ENCODE measurements at places on chromosomes 6 and 20. TPM values are rescaled to one million over a fixed set of nuclear protein-coding genes. Genes with fewer than 3 reads are reported as not detected.

The SPDEF gene
- total RNA-seq = not detected

DNA sequence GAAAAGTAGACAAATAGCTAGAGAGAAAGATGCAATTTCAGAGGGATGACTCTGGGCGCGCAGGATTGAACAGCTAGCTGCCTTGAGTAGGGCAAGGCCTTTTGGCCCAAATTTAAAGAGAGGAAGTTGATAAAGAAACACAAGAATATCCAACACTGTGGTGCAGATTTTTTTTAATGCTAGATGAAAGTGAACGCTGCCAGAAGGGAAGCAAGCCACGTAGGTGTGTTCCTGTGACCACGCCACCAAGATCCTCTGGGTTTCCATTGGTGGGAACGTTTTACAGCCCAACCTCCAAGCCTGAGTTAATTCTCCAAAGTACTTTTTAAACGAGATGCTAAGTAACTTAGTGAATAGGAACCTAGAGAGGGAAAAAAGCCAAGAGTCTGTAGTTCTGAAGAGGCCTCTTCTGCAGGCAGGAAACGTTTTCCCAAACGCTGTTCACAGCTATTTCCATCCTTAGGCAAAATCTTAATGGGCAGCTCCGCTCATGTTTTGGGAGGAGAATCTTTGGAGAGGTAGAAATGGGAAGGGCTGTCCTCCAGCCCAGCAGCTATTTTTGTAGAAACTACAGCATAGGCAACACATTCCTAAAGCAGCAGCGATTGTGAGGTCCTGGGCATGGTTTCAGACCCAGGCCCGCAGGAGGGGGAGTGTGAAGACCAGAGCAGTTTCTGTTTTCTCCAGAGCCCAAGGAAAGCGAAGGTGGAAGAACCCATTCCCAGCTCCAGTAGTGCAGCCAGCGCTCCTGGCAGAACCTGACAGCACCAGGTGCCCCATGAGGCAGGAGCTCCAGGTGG, 8.2 kb downstream of the LY86 start:
- H3K4me3 ChIP-seq = no peak overlapping the region
- DNase-seq = peak; percentile 41
- peaks cover 76% of the 10 kb centered on the region for H3K4me1 ChIP-seq
- peak overlapping the region; percentile 65 for H3K27ac ChIP-seq
- H3K36me3 ChIP-seq = peaks cover 57% of the 10 kb centered on the region

The BFSP1 gene
- 2.2 TPM for total RNA-seq

DNA sequence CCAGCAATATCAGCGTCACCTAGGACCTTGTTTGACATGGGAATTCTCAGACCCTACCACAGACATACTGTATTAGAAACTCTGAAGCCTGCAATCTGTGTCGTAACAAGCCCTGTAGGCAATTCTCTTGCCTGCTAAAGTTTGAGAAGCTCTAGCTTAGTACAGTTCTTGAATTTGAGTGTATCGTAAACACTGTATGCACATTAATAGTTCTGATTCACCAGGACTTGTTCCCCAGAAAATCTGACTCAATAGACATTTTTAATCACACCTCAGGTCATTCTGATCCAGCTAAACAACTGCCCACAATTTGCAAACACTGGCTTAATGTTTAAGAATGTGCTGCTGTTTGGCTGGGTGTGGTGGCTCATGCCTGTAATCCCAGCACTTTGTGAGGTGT, 414.3 kb downstream of the TFAP2A start:
- no peaks in the 10 kb centered on the region for H3K27me3 ChIP-seq
- H3K4me1 ChIP-seq = no peaks in the 10 kb centered on the region
- DNase-seq = no peak
- no peaks in the 10 kb centered on the region for H3K36me3 ChIP-seq
- no peak overlapping the region for H3K27ac ChIP-seq

DNA sequence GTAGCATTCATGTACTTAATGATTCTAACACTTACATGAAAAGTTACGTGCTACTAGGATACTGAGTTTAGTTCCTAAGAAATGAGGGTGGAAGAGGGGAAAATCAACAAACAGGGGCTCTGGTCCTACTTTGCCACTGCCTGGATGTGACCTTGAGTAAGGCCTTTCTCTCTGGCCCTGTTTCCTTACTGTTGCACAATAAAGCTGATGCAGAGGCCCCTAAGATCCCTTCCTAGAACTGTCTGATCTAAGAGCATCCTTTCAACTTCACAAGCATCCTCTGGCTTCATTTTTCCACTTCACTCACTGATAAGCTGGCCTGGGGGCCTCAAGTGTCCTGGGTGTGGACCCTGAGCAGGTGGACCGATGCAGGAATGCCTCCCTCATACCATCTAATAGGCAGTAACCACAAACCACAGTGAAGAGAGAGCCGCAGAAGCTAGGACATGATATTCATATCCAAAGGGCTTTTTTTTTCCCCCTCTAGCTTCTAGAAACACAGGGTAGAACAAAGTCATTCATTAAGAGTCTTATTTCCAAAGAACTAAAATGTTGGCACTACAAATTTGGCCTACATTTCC, 21.6 kb downstream of the FKBP1A start:
- H3K4me1 ChIP-seq = peaks cover 46% of the 10 kb centered on the region
- no peak for DNase-seq
- H3K4me3 ChIP-seq = no peak overlapping the region
- H3K27ac ChIP-seq = no peak overlapping the region
- no peaks in the 10 kb centered on the region for H3K27me3 ChIP-seq

The LMBRD1 gene
- 30.5 TPM for total RNA-seq

- H3K36me3 ChIP-seq = no peaks in the 10 kb centered on the region
- H3K4me3 ChIP-seq = no peak overlapping the region
Observed at GRCh38 chr6:156163311-156163710, 613.9 kb upstream of the ARID1B start.

- peaks cover 7% of the 10 kb centered on the region for H3K27me3 ChIP-seq
- no peaks in the 10 kb centered on the region for H3K36me3 ChIP-seq
Observed at GRCh38 chr6:167877994-167878779, 51.5 kb downstream of the AFDN start.

- no peak overlapping the region for H3K4me3 ChIP-seq
- no peak overlapping the region for H3K27ac ChIP-seq
- no peaks in the 10 kb centered on the region for H3K4me1 ChIP-seq
- no peaks in the 10 kb centered on the region for H3K36me3 ChIP-seq
- DNase-seq = no peak
Observed at GRCh38 chr6:157614026-157614568, 208.9 kb upstream of the SNX9 start.

The CAGE1 gene
- total RNA-seq = not detected

DNA sequence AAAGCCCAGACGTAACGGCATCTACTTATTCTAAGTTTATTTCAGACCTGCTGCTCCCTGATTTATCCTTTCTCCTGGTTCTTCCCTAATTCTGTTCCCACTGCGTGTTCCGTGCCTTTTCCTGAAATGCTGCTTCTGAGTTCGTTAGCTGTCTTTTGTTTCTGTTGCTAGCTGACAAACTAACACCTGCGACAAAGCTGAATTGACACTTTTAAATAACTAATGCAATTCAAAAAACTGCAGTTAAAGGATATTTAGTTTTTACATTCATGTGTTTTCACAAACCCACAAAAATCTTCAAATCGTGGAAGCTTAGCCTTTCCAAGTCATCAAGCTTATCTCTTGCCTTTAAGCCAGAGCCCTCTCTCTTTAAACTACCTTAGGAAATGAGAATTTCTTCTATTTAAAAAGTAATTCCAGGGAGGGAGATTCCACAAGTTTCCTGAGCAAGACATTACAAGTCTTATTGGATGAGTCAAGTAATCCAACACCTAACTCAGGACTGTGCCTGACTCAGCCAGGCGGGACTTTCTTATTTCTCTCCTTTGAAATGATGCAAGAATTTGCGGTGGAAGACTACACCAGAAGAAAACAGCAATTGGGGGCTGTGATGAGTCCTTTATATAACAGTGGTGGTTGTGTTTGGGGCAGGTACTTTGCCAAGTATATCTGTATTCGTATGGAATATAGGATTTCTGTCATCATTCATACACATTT, 6.3 kb downstream of the ADTRP start:
- DNase-seq = no peak
- no peak overlapping the region for H3K27ac ChIP-seq
- H3K27me3 ChIP-seq = no peaks in the 10 kb centered on the region
- H3K36me3 ChIP-seq = no peaks in the 10 kb centered on the region

- H3K27me3 ChIP-seq = no peaks in the 10 kb centered on the region
- H3K4me3 ChIP-seq = no peak overlapping the region
- DNase-seq = no peak
- no peak overlapping the region for H3K27ac ChIP-seq
Observed at GRCh38 chr6:129646642-129647041, 63.3 kb downstream of the ARHGAP18 start.

The RIPPLY2 gene
- not detected for total RNA-seq

- no peaks in the 10 kb centered on the region for H3K27me3 ChIP-seq
- peaks cover 54% of the 10 kb centered on the region for H3K4me1 ChIP-seq
- H3K4me3 ChIP-seq = peak overlapping the region; percentile 72
- peaks cover 18% of the 10 kb centered on the region for H3K36me3 ChIP-seq
Observed at GRCh38 chr20:62795023-62795761, 1.1 kb upstream of the MRGBP start.

- DNase-seq = no peak
- H3K4me1 ChIP-seq = peaks cover 56% of the 10 kb centered on the region
- H3K4me3 ChIP-seq = no peak overlapping the region
- peaks cover 20% of the 10 kb centered on the region for H3K36me3 ChIP-seq
- H3K27me3 ChIP-seq = peaks cover 1% of the 10 kb centered on the region
Observed at GRCh38 chr6:157562997-157563396, 182.0 kb downstream of the ZDHHC14 start.

DNA sequence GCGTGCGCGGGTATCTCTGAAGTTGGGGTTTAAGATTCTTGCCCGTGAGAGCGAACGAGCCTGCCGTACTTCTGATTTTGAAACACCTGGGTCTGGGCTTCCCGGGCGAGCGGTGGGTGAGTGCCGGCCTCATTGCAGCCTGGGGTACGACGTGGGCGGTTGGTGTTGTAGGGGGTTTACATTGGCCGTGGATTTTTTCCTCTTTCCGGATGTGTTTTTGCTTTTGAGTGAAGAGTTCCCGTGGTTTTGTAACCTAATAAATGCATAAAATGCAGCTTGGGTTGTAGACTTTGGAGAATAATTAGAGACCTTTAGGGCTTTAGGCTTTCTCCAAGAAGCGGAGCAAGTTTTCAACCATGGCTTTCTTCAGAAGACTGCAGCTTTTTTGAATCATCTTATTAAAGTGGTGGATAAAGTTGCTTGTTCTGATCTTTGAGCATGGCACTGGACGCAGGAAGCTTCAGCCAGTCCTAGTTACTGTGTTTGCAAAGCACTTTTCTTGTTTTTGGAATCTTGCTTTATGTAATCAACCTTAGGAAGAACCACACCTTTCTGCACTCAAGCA, 314 bp downstream of the FARS2 start:
- H3K4me3 ChIP-seq = peak overlapping the region; percentile 95
- H3K4me1 ChIP-seq = peaks cover 52% of the 10 kb centered on the region
- H3K36me3 ChIP-seq = peaks cover 7% of the 10 kb centered on the region
- DNase-seq = no peak
- peak overlapping the region; percentile 100 for H3K27ac ChIP-seq
- no peaks in the 10 kb centered on the region for H3K27me3 ChIP-seq

GRCh38 chr6:52143551-52143950, 42.6 kb upstream of the IL17A start:
- no peak overlapping the region for H3K4me3 ChIP-seq
- H3K4me1 ChIP-seq = peaks cover 4% of the 10 kb centered on the region
- H3K36me3 ChIP-seq = no peaks in the 10 kb centered on the region
- DNase-seq = no peak

The RNF217 gene
- total RNA-seq = 1.1 TPM

GRCh38 chr6:50278663-50279062, 228.9 kb upstream of the DEFB112 start:
- DNase-seq = no peak
- no peaks in the 10 kb centered on the region for H3K36me3 ChIP-seq
- H3K4me1 ChIP-seq = no peaks in the 10 kb centered on the region
- no peak overlapping the region for H3K27ac ChIP-seq
- H3K27me3 ChIP-seq = no peaks in the 10 kb centered on the region

The TAAR9 gene
- total RNA-seq = not detected

GRCh38 chr20:24609757-24610156, 140.3 kb downstream of the SYNDIG1 start:
- H3K36me3 ChIP-seq = no peaks in the 10 kb centered on the region
- DNase-seq = no peak
- H3K4me1 ChIP-seq = no peaks in the 10 kb centered on the region
- H3K27me3 ChIP-seq = no peaks in the 10 kb centered on the region

GRCh38 chr20:23340524-23340923, 10.1 kb upstream of the NXT1 start:
- H3K27me3 ChIP-seq = no peaks in the 10 kb centered on the region
- H3K36me3 ChIP-seq = no peaks in the 10 kb centered on the region
- no peak overlapping the region for H3K27ac ChIP-seq
- DNase-seq = peak; percentile 42
- peaks cover 8% of the 10 kb centered on the region for H3K4me1 ChIP-seq
- no peak overlapping the region for H3K4me3 ChIP-seq

GRCh38 chr6:100346203-100346602, 118.5 kb downstream of the SIM1 start:
- no peak for DNase-seq
- H3K27me3 ChIP-seq = peaks cover 2% of the 10 kb centered on the region
- H3K36me3 ChIP-seq = no peaks in the 10 kb centered on the region
- H3K4me3 ChIP-seq = no peak overlapping the region
- H3K27ac ChIP-seq = no peak overlapping the region
- peaks cover 1% of the 10 kb centered on the region for H3K4me1 ChIP-seq

DNA sequence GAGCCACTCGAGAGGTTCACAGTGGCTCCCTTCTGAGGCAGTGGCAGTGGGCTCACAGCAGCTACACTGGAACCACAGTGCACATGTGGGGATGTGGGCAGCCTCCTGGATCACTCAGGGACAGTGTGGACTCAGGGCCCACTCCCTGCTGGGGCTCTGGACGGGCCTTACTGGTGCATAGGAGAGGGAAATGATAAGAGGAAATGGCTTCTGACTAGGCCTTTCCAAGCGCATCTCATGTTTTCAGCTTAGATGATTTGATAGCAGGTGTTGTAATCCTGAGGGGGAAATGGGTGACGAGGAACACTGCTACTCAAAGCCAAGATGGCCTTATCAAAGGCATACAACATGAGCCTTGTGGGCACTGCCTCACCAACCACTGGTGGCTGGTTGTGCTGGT, 44.0 kb downstream of the PANK2 start:
- peaks cover 21% of the 10 kb centered on the region for H3K36me3 ChIP-seq
- peak overlapping the region; percentile 4 for H3K4me3 ChIP-seq
- H3K27ac ChIP-seq = peak overlapping the region; percentile 73
- H3K4me1 ChIP-seq = peaks cover 20% of the 10 kb centered on the region

- H3K4me1 ChIP-seq = no peaks in the 10 kb centered on the region
- no peak overlapping the region for H3K27ac ChIP-seq
- H3K4me3 ChIP-seq = no peak overlapping the region
Observed at GRCh38 chr6:83443516-83443915, 12.7 kb upstream of the ME1 start.

GRCh38 chr6:22383016-22383415, 86.2 kb upstream of the PRL start:
- H3K27ac ChIP-seq = no peak overlapping the region
- no peak overlapping the region for H3K4me3 ChIP-seq
- H3K36me3 ChIP-seq = no peaks in the 10 kb centered on the region
- DNase-seq = no peak

The TTLL9 gene
- not detected for total RNA-seq

- H3K27ac ChIP-seq = no peak overlapping the region
- DNase-seq = no peak
Observed at GRCh38 chr6:40743226-40743625, 156.1 kb upstream of the LRFN2 start.

GRCh38 chr6:2110504-2110903, 134.9 kb downstream of the GMDS start:
- no peaks in the 10 kb centered on the region for H3K27me3 ChIP-seq
- DNase-seq = no peak
- H3K4me1 ChIP-seq = peaks cover 16% of the 10 kb centered on the region

- no peak overlapping the region for H3K27ac ChIP-seq
- peak overlapping the region; percentile 77 for H3K4me3 ChIP-seq
- peaks cover 3% of the 10 kb centered on the region for H3K36me3 ChIP-seq
- peaks cover 14% of the 10 kb centered on the region for H3K4me1 ChIP-seq
- peaks cover 30% of the 10 kb centered on the region for H3K27me3 ChIP-seq
Observed at GRCh38 chr20:57711311-57711712, 1.5 kb upstream of the PMEPA1 start.
